MG63 (cell line): ENCODE measurements at places on chromosomes 5 and 9. TPM values are rescaled to one million over a fixed set of nuclear protein-coding genes. Genes with fewer than 3 reads are reported as not detected.

GRCh38 chr5:93348231-93348630 lies 232.8 kb downstream of the NR2F1-AS1 start:
- no peak for DNase-seq

DNA sequence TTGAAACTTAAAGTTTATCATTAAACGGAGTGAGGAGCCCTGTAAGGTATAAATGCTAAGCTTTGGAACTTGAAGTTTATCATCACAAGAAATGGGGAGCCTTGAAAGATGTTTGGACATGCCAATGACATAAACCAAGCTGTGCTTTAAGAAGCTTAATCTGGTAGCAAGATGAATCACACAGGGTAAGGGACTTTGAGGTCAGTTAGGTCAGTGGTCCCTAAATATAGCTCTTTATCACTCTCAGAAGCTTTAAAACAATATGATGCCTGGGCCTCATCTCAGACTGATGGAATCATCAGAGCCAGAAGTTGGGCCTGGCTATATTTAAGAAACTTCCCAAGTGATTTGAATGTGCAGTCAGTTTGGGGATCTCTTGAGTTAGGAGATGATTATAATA lies 85.7 kb downstream of the TNC start:
- DNase-seq: no peak

DNA sequence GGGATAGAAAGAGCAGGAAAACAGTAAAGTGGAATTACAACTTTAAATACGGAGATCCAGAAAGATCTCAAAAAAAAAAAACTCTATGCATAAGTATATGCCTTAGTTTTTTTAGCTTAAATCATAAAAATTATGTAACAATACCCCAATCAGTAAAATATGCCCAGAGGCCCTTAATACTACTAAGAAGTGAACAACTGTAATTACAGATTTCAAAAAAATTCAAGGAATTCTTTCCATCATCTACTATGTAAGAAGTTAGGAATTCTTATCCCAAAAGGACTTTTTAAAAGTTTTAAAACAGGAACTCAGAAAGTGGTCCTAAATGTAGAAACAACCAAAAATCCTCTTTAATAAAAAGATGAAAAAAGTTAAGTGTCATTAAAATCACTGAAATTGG lies 111.3 kb downstream of the SSBP2 start:
- no peak for DNase-seq

DNA sequence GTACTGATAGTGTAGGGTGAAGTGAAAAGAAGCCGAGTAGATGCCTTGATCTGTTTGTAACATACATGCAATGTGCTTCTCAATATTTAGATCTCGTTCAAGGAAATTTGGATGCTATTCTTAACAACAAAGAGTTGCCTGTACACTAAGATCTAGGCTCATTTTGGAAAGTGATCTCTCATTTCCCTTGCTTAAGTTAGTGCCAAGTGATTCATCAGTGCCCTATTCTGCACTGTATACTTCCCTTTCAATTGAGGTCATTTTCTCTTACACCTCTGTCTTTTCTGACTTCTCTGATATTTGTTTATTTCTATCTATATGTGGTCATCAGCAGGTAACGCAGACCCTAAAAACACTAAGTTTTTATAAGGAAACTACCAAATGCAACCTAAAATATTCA lies 528.6 kb upstream of the PTPRD start:
- DNase-seq: no peak

GRCh38 chr9:15400281-15400941 lies 22.3 kb upstream of the SNAPC3 start:
- no peak for DNase-seq

GRCh38 chr5:149605998-149606724 lies 24.9 kb downstream of the ARHGEF37 start:
- peak; percentile 86 for DNase-seq

DNA sequence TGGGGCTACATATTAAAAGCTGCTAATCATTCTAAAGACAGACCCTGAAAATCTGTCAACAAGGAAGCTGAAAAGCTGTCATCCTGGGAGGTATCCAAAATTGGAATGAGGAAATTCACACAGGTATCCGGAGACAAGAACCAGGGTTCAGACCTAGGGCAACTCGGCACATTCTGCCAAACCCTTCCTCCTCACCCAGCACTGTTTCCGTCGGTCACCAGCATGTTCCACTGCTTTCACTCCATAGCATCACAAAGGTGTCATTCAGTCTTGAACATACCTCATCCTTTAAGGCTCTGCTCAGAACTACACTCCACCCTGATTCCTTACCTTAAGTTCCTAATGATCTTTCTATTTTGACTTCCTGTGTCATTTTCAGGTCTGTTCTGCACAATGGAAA lies 153.1 kb upstream of the RASA1 start:
- DNase-seq: no peak

DNA sequence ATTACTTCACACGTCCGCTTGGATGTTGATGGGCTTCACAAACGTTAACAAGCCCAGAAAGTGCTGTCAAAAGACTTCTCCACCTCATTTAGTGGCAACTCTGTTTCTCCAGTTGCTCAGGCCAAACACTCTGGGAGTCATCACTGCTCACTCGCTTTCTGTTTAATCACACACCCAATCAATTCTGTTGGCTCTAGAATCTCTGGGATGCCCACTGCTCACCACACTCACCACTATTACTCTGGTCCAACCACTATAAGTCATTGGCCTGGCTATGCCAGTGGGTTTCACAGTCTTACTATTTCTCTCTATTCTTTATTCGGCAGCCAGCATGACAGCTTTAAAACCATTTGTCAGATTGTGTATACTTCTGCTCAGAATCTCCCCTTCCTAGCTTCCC lies 163.5 kb downstream of the KDM4C start:
- DNase-seq: no peak

- DNase-seq: no peak
Measured at GRCh38 chr9:35646153-35646532, 4.6 kb downstream of the SIT1 start.

DNA sequence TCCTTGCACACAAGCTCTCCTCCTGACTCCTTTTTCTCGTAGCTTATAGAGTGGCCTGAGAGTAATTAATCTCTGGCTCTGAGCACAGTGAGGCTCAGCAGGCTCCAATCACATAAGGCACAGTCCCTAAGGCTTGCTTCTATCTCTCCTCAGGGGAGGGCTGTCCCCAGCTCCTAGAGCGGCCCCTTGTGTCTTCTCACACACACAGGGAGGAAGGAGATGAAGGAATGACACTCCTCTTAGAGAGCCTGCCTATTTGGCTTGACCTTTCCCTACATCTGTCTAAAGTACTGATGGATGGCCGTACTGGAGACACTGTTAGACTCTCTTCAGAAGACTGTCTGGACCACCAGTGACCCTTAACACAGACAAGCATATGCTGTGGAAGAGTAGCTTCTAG lies 12.9 kb downstream of the TAS2R1 start:
- DNase-seq: no peak

DNA sequence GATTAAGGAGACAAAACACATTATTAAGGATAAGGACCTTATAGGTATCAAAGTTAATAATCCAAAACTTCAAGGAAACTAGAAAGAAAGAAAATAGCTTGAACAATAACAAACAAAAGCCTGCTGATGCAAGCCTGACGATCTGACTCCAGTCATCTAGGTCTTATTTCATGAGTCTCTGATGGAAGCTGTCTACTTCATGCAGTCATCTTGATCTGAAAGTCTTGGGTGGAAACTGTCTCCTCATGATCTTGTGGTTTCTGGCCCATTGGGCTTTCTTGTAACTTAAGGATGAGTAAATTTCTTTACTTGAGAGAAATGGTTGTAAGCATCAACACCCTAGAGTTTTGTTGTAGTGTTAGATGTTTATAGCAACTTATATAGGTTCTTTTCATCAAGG lies 20.6 kb upstream of the PSIP1 start:
- DNase-seq: no peak

DNA sequence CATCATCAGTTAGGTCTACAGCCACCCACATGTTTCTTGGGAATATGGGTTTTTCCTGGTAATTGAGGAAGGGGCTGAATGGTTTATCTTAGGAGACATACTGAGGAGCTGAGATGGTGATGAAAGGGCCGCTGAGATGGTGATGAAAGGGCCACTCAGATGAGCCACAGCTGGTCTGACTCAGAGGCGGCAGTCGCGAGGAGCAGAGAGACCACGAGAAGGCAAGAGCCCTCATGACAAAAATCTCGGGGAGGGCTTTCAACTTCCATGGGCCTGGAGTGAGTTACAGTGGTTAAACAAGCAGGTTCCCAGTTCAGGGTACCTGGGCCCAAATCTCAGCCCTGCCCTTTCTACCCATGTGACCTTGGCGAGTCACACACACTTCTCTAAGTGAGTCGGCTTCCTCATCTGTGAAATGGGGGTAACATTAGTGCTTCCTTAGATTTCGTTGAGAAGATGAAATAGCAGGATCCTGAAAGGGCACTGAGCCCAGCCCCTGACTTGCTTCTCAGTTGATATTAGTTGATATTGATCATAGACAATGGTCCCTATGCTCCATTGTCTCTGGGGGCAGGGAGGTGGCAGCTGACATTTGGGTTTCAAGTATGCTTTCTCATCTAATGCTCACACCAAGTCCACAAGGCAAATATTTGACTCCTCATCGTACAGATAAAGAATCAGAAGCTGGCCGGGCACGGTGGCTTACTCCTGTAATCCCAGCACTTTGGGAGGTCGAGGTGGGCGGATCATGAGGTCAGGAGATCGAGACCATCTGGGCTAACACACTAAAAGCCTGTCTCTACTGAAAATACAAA lies 169.5 kb downstream of the RGS3 start:
- DNase-seq: no peak

- DNase-seq: peak; percentile 29
Measured at GRCh38 chr5:173954671-173955521, 34.1 kb upstream of the C5orf47 start.

GRCh38 chr9:86413971-86414880 lies 60.0 kb upstream of the TUT7 start:
- DNase-seq: no peak

GRCh38 chr9:20384642-20385041 lies 237.7 kb downstream of the MLLT3 start:
- peak; percentile 50 for DNase-seq

GRCh38 chr9:137371521-137371941 lies 51.4 kb downstream of the EXD3 start:
- DNase-seq: no peak

DNA sequence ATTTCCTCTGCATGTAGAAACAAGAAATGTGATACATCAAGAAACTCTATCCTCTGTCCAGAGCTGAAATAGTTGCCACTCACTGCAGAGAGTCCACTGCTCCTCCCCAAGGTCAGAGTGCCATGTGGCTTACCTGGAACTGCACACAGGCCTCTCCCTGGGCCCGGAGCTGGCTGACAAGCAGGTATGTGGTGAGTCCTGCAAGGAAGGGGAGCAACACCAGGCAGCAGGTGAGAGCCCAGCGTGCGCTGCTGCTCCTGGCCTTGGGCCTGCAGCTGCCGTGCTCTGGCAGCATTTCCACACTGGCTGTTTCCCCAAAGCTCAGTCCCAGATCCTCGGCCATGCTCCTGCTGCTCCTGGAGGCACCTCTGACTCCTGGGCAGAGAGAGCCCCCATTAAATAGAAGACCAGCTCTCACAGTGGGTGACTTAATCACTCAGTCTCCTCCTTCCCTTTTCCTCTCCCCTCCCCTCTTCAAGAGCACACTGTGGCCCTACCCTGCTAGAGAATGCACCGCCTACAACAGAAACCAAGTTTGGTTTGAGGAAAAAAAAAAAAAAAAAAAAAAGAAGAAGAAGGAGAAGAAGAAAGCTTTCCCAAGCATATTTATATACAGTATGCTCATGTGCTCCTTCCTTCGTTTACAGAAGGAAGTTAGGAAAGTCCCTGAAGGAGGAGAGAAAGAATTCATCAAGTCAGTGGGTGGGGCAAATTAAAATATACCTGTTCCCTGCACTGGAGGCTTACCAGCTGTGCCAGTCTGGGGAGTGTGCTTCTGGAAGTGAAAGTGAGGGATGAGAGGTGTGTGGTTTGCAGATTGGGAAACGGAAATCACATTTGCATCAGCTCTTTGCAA lies at the start of gene TNFSF15:
Gene TNFSF15, minus strand, starts transcription at position 370 of the 856 bp plus-strand sequence. Its CDS starts 27 bp downstream, at position 343.
- DNase-seq: no peak

DNA sequence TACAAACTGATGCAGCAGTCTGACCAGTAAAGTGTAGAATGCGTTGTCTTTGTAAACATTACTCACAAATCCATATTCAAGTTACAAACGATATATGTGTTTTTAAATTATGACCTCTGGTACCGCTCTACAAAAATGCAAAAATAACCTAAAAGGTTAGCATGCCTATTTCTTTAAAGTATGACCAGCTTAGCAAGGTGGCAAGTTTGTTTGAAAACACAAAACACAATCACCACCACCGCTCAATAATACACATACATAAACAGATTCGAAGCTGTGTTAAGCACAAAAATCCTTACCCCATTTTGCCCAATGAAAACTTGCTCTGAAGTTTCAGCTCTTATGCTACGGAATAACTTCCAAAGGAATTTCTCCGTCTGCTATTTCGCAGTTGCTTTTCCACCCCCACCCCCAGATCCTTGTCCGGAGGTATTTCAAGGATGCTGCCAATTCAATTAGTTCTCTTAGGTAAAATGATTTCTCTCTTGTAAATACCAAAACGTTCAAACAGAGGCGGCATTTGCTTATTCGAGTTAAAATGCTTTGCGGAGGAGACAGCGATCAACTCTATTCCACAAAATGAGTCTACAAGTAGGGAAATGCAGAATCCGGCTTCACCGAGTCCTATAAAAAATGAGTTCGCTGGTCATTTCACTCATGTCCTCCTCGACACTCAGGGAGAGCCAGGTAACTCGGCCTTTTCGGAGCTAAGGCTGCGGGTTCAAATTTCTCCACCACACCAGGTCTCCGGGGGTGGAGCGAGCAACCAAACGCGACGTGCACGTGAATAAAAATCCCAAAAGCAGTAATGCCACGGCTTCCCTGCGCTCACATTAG lies 1.2 kb downstream of the HOMER1 start:
- peak; percentile 18 for DNase-seq

DNA sequence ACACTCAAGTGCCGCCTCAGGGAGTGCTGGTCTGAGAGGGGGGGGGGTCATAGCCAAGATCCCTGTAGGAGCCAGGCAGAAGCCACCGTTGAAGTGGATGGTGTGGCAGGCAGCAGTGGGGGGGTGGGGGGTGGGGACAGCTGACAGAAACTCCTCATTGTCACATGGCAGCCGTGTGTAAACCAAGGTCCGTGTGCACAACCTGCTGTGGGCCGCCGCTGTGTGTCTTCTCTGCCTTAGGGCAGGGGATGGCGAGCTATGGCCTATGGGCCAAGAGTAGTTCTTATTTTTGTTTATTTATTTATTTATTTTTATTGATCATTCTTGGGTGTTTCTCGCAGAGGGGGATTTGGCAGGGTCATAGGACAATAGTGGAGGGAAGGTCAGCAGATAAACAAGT lies 13.4 kb downstream of the SQSTM1 start:
- no peak for DNase-seq

Gene ITGA1
- 0.69 and 1.4 TPM in 2 replicates for total RNA-seq

Gene PCDHB2
- total RNA-seq: 6.0 and 7.0 TPM in 2 replicates

Gene SYK
- total RNA-seq: 4.9 and 7.9 TPM in 2 replicates

Gene NTNG2
- 0.10 and 0.27 TPM in 2 replicates for total RNA-seq

Gene ANXA6
- 222 and 331 TPM in 2 replicates for total RNA-seq
